ENCODE measurements at places on chromosomes 11 and 22.
A peak's percentile ranks its signal among the peaks of the same experiment; 100 is the strongest.

DNA sequence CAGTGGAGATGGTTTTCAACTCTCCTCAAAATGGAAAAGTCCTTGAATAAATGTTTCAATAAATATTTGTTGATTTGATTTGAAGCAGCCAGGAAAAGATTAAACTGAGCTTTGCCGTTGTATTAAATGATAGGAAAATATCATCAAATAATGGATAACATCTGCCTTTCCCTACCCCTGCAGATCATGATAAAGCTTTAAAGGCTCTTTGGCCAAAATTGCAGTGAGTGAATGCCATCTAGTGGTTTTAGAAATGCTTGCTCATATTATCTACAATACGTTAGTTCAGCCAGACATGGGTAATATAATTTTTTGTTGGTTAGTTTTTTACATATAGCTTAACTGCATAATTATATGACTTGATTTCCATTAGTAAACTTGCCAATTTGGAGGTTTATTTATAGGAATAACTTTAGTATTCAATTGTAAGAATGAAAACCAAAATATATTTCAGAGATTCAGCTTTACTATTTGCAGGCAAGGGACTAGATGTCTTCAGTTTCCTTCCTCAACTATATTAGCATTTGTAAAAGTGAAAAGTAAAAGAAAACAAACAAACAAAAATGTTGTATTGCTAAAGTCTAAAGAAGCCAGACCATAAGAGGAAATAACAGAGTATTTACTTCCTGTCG, 159.2 kb downstream of the MSANTD4 start:
- DNase-seq = no peak

- no peak for DNase-seq
Measured at GRCh38 chr22:28838971-28839370, 38.6 kb upstream of the XBP1 start.

- no peak for DNase-seq
Measured at GRCh38 chr11:122893131-122893530, 10.6 kb downstream of the JHY start.

GRCh38 chr11:14373941-14374646, 15.1 kb upstream of the RRAS2 start:
- DNase-seq = no peak

GRCh38 chr11:128288368-128288767, 299.0 kb downstream of the ETS1 start:
- DNase-seq = no peak

DNA sequence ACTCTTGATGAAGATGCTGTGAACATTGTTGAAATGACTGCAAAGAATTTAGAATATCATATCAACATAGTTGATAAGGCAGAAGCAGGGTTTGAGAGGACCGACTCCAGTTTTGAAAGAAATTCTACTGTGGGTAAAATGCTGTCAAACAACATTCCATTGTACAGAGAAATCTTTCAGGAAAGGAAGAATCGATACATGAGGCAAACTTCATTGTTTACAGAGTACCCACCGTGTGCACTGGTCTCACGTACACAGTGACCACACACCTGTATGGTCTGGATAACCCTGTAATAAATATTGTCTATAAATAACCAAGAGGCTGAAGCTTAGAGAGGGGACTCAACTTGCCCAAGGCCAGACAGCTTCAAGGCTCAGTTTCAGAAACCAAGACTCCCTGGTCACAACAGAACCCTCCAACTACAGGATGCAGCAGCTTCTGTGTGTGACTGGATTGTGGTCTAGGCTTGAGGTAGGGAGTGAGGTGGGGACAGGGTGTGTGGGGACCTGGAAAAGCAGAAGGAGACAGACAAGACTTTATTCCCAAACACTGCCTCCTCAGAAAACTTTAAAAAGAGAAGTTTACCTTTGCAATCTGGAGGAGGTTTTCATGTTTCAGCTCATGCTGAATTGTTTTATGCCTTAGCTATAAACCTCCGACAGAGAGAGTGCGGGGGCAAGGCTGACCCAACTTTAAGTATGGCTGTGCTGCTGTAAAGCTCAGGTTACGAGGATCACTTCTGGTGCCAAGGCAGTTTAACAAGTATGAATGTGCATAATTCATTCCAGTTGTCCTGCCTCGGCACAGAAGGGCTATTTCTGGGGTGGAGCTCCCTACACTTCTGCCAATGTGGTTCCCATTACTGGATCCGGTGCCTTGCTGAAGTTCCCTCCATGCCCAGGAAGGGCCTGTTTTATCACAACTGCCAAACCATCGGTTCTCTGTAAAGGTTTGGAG, 372.6 kb upstream of the NARS2 start:
- no peak for DNase-seq

- DNase-seq = no peak
Measured at GRCh38 chr11:61053191-61053590, 49.1 kb upstream of the CD5 start.

GRCh38 chr11:131773626-131774025, 403.2 kb downstream of the NTM start:
- DNase-seq = no peak

- no peak for DNase-seq
Measured at GRCh38 chr22:24337894-24338645, 67.4 kb downstream of the SPECC1L start.

GRCh38 chr11:61700212-61700611, 20.0 kb downstream of the DAGLA start:
- no peak for DNase-seq

- DNase-seq = no peak
Measured at GRCh38 chr11:15985127-15985859, 371.1 kb downstream of the SOX6 start.

GRCh38 chr22:43126501-43127165, 16.1 kb downstream of the BIK start:
- DNase-seq = no peak

DNA sequence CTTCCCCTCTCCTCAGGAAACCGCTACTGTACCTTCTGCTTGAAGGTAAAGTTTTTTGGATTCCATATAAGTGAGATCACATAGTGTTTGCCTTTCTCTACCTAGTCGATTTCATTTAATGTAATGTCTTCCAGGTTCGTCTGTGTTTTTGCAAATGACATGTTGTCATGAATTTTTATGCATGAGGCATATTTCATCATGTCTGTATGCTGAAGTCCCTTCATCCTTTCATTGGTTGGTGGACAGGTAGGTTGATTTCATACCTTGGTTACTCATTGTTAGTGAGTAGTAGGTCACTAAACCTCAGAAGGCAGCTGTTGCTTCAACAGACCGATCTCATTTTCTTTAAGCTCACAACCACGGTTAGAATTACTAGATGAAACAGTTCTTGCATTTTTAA, 60.3 kb downstream of the LRRC74B start:
- DNase-seq = no peak

GRCh38 chr11:64138398-64138797, 27.5 kb downstream of the MACROD1 start:
- DNase-seq = no peak

- DNase-seq = no peak
Measured at GRCh38 chr11:10355257-10355661, 50.4 kb downstream of the ADM start.

DNA sequence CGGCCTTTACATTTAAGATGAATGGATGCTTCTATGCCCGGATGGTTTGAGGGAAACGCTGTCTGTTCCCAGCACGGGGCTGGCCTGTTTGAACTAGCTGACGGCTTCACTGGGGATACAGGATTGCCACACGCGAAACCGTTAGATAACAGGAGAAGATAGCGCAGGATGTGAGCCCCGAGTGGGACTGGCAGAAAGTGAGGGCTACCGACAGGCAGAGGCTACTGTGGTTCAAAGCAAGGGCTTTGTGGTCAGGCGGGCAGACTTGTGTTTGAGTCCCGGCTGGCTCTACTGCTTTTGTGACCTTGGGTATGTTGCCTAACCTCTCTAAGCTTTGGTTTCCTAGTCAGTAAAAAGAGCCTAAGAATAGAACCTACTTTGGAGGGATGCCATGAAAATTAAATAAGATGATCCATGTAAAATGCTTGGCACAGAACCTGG, 2.8 kb upstream of the OAF start:
- DNase-seq = no peak

- DNase-seq = no peak
Measured at GRCh38 chr11:122714004-122714403, 58.5 kb downstream of the UBASH3B start.

DNA sequence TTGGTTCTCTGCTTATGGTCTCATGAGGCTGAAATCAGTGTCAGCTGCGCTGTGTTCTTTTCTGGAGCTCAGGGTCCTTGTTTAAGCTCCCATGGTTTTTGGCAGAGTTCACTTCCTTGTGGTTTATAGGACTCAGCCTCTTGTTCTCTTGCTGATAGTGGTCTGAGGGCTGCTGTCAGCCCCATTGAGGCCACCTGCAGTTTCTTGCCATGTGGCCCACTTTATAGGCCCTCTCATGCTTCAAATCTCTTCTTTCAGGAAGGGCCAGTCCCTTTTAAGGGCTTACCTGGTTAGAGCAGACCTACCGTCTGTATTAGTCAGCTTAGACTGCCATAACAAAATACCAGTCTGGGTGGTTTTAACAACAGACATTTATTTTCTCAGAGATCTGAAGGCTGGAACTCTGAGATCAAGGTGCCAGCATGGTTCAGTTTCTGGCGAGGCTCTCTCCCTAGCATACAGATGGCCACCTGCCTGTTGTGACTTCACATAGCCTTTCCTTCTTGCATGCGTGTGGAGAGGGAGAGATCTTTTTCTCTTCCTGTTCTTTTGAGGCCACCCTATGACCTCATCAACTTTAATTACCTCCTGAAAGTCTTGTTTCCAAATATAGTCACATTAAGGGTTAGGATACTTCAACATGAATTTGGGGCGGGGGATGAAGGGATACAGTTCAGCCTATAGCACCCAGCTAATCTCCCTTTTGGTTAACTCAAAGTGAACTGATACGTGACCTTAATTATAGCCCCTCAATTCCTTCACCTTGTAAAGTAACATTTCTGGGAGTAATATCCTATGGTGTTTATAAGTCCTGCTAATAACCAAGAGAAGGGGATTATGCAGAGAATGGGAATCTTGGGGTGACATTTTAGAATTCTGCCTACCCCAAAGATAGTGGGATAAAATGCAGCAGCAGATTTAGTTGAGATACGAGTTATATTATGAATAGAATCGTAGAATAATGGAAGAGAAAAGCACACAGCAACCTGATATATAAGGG, 131.8 kb downstream of the UVRAG start:
- no peak for DNase-seq

DNA sequence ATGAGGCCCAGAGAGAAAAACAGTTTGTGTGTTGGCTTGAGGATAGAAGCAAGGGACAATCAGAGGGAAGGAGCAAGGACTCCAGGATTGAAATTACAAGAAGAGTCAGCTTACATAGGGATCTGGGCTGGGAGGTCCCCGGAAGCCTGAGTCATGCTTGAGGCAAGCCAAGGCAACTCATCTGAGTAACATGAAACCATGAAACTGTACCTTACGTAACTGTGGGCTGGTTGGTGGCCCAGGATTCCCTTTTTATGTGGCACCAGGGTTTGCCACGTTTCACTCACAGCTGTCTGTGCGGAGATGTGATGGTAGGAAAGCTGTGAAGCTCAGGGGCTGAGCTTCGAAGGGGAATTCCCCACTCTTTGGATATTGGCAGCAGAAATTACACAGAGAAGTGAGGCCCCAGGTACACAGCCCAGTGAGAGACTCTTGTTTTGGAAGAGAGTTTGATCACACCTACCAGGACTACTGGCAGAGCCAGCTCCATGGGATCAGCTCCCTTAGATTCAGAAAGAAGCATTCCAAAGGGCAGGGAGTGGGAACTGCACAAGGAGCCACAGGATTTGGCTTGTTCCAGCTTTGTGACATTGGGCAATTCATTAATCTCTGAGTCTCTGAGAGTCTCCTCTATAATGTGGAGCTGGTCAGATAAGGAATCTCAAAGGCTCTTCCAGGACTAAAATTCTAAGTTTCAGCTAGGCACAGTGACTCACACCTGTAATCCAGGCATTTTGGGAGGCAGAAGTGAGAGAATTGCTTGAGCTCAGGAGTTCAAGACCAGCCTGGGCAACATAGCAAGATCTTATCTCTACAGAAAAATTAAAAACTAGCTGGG, 7.8 kb downstream of the SLC5A1 start:
- no peak for DNase-seq

DNA sequence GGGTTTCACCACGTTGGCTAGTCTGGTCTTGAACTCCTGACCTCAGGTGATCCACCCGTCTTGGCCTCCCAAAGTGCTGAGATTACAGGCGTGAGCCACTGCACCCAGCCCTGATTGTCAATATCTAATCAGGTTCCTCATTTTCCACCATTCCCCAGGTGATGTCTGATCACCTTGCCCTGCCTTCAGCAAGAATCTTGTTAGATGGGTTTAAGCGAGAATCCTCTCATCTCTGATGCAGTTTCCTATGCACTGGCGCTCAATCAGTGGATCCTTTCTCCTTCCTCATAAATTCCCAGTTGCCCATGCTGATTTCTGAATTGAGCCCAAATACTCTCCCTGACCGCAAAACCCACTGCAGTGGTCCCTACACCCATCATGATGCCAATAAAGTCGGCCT, 664 bp upstream of the ZC3H7B start:
- DNase-seq = no peak

- peak; percentile 57 for DNase-seq
Measured at GRCh38 chr11:126406368-126406767, 50.9 kb downstream of the ST3GAL4 start.

DNA sequence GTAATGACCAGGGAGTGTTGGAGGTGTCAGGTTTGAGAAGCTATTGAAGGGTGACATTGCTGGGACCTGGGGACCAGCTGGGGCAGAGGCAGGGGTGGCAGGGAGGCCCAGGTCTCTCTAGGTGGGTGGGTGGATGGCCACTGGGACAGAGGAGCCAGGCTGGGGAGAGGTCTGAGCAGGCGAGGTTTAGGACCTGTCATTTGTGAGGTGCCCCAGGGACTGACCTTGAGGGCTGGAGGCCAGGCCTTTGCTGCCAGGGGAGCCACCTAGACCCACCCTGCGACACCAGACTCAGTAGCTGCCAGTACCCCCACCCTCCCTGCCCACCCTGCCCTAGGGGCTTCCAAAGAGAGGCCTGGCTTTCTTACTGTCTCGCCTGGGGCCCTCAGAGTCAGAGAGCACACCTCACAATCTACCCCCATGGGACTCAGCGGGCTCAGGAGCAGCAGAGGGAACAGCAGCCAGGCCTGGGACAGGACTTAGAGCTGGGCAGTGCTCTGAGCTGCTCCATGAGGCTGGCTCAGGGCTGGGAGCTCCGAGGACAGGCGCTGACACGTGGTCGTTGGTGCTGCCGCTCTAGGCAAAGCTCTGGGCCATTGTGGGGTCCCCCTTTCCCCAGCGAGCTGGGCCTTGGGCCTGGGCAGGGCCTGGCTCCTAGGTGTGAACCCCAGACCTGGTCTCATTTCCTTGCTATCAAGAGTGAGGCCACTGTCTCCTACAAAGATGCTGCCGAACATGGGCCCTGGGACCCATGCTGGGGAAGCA, 28.6 kb upstream of the PPARA start:
- no peak for DNase-seq

Data from chondrocyte (in vitro differentiated cells).